ENCODE measurements at places on chromosomes 1 and 21.

DNA sequence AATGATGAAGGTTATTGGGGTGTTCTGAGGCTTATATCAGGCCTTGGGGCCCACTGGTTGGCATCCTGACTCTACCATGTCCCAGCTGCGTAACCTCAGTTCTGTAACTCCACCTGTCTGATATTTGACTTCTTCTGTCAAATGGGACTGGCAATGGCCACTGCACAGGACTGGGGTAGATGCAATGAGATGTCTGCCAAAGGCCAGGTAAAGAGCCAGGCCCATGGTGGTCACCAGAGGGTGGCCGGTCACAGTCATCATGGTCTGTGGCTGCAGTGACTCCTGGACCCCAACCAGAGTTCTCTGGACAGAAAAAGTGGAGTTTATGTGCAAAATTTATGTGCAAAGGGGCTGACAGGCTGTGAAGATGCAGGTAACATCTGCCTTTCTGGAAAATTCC is 173.3 kb downstream of the PTPRU start:
- no peak for DNase-seq

- DNase-seq: no peak
Measured at GRCh38 chr21:20424943-20425342, 573.3 kb upstream of the NCAM2 start.

DNA sequence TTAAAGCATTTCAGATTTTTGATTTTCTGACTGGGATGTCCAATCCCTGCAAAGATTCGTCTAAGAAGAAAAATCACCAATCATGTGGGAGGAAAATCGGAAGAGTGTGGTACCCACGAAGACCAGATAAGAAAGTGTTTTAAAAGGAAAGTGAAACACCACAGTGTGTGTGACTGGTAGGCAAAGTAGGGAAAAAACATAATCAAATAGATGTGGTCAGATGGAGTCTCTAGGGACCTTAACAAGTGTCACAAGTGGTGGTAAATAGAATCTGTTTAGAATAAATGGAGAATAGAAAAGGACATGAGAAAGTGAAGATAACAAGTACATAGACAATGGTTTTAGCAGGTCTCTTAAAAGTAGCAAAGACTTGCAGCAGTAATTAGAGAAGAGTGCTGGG is 154.6 kb downstream of the SLC30A10 start:
- DNase-seq: no peak

DNA sequence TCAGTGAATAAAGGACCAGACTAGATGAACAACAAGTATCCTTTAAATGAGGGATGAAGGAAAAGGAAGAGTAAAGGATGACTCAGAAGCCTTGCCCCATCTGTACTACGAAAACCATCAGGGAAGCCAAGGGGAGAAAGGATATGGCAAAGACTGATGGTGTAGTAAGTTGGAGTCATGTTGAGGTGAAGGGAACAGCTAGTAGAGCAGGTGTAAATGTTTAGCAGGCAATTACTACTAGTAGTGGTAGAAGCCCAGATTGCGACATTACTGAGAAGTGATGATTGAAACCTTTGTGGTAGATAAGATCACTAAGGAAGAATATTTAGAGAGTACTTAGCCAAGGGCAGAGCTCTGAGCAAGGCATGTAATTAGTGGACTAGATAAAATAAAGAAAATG is 84.0 kb downstream of the PHTF1 start:
- no peak for DNase-seq

DNA sequence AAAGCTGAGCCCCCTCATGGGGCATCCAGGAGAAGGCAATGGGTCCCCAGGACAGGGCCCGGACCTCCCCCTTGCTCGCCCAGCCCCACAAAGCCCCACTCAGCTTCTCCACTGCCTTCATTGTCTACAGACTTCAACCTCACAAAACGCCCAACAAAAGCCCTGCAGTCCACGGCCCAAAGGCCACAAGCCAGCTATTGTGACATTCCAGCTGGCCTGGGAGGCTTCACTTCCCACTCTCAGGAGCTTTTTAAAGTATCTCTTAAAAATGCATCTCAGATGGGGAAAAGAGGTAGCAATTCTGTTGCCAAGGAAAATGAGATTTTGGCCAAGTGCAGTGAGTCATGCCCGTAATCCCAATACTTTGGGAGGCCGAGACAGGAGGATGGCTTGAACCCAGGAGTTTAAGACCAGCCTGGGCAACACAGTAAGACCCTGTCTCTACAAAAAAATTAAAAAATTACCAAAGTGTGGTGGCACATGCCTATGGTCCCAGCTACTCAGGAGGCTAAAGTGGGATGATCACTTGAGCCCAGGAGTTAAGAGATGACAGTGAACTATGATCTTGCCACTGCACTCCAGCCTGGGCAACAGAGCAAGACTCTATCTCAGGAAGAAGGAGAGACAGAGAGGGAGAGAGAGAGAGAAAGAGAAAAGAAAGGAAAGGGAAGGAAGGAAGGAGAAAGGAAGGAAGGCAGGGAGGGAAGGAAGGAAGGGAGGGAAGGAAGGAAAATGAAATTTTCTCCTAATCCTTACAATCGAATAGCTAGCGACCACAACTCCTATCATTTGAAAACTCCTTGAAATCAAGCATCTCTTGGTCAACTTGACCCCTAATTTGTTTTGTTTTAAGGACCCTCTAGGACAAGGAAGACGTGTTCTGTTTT is 31.4 kb upstream of the TARDBP start:
- no peak for DNase-seq

- no peak for DNase-seq
Measured at GRCh38 chr1:180630408-180631193, 1.2 kb upstream of the XPR1 start.

DNA sequence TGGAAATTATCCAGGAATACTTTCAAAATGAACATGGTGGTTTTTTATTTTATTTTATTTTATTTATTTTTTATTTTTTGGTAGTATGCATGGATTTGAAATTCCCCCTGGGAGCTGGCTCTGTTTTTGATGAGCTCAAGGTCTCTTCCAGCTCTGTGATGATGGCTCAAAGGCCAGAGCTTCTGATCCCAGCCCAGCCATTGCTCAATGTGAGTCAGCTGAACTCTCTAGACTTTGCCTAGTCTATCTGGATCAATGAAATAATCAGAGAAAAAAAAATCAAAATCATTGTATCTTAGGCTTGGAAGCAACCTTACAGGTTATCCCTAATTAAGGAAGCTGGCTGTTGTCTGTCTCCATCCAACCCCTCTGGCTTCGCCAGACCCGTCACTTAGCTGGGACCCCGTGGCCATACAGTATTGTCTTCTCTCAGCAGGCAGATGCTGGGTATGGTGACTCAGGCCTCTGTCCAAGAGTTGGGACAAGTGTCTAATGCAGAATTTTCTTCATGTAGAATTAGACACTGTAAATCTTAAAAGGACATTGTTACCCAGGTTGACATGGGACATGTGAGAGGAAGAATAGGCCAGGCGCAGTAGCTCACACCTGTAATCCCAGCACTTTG is 90.2 kb upstream of the LPGAT1 start:
- DNase-seq: no peak

DNA sequence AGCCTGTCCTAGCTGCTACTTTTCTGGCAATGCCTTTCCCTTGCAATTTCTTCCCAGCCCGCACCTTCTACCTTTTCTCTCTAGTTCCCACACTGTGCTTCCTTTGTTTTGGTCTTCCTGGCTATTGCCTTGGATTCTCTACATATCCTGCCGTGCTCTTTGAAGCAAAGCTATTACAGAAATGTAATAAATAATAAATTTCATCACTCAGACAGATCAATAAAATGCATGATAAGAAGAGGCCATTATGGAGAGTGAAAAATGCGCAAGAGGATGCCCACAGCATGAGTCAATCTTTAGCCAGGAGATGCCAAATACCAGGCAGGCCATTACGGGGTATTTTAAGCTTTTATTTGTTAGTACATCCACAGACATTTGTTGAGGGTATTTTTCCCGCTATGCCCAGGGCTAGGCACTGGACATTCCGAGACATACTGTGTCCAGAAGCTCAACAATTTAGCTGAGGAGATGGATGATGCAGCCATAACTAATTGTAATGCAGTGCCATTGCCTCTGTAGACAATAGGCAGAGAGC is 163.6 kb downstream of the ST6GALNAC3 start:
- DNase-seq: no peak

DNA sequence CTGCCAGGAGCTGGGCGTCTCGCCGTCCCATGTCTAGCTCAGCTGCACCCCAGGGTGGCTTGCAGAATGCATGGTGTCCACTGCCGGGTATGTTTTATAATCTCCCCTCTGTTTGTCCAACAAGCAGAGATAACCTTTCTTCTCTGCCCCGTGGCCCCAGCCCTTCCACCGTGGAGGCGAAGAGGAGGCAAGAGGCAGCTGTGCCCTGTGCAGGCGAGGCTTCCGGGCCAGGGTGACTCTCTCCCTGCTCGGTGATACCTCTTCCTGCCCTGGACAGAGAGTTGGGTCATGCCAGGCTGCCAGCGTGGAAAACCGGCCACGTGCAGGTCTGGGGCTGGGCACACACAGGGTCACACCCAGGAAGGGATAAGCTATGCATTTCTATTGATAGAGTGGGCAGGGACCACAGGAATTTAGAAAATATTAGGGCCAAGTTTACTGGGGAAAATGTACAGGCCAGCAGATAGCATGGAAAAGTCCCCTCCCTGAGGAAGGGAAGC is at the start of gene TFF2:
TSS of gene TFF2 (minus strand) at position 68 of the 500 bp plus-strand sequence. CDS start at position 31, 37 bp downstream.
- no peak for DNase-seq

GRCh38 chr1:17674726-17675500 is 80.2 kb upstream of the ACTL8 start:
- no peak for DNase-seq

DNA sequence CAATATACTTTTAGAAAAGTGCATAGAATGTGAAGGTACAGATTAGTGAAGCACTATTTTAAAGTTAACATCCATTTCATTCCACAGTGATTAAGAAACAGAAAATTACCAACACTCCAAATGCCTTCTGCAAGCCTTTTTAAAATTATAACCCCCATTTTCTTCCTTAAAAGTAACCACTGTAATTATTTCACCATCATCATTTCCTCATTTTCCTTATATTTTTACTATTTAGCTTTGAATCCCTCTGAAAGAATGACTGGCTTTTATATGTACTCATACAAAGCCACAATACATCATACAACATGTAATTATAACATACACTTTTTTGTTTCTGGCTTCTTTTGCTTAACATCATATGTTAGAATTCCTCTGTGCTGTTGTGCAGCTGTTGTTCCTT is 6.5 kb upstream of the NEGR1 start:
- DNase-seq: no peak

DNA sequence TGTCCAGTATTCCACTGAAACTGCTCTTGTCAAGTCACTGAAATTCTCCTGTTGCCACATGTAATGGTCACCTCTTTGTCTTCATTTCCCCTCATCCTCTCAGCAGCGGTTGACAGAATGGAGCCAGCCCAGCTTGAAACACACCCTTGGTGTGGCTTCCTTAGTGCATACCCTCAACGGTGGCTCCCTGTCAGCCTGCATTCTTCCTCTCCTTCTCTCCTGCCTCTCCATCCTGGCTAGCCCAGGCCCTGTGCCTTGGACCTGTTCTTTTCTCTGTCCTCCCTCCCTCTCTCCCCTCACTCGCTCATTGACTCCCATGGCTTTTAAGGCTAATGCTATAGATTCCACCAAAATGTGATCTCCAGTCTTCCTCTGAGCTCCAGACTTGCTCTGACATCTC is 3.7 kb downstream of the FCMR start:
- no peak for DNase-seq

DNA sequence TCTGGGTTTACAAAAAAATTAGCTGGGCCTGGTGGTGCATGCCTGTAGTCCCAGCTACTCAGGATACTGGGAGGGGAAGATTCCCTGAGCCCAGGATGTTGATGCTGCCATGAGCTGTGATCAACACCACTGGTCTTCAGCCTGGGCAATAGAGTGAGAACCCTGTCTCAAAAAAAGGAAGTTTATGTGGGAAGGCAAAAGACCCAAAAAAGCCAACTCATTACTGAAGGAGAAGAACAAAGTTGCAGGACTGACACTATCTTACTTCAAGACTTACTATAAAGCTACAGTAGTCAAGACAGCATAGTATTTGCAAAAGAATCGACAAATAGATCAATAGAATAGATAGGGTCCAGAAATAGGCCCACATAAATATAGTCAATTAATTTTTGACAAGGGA is 9.2 kb upstream of the PTGS2 start:
- DNase-seq: no peak

GRCh38 chr1:155974208-155975115 is 3.9 kb downstream of the ARHGEF2 start:
- DNase-seq: no peak

GRCh38 chr1:59972216-59972927 is 45.8 kb upstream of the CYP2J2 start:
- no peak for DNase-seq

DNA sequence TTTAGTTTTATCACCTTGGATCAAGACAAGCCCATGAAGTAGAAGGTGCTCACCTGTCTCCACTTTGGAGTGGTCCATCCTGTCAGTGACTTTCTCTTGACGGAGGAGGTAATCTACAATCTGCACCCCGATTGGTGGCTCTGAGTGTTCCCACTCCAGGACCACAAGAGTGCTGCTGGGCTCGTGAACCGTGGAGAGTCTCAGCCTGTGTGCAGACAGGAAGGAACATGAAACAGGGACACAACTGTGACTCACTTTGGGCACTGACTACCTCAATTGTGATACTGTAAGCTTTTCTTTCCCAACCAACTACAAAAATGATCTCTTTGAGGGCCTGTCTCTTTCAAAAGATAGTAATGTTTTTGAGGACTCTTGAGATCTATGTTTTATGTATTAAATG is 280.2 kb downstream of the ASTN1 start:
- DNase-seq: no peak

DNA sequence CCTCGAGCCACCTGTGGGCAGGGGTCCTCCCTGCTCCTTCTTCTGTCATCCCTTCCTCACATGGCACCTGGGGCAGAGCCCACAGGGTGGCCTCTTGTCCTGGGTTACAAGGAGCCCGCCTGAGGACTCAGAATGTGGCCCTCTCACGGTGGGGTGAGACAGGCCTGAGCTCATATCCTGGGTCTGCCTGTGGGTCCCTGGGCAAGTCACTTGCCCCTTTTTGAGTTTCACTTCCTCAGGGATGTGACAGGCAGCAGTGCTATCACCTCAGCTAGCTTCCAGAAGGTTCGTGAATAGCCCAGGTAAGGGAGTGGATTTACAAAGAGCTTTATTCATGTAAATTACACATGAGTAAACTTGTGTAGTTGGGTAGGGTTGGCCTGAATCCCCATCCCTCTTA is 33.5 kb downstream of the HTR6 start:
- DNase-seq: no peak

DNA sequence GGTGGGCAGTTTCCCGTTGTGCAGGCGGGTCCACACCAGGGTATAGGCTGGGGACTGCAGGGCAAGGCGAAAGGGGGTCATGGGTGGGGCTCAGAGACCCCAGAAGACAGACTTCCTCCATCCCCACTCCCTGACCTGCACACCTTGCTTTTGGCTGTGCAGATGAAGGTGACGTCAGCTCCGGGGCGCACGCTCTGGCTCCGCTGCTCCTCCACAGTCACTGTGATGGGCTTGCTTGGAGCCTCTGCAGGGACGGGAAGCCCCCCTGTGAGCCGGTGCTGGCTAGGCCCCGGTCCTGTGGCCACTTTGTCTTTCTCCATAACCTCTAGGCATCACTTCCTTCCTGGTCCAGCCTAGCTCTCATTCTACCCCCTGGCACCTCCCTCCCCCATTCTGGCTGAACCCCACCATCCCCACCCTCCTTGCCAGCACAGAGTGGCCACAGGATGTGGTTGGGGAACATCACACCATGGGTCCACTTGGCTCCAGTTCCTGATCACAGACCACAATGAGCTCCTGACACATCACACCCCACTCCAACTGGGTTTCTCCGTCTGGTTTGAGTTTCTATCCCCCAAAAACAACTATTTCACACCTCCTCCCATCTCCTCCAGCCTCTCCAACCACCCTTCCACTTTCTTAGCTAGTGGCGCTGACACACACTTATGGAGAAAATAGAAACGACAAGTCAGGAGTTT is 45.2 kb downstream of the LDLRAD2 start:
- DNase-seq: no peak

- DNase-seq: no peak
Measured at GRCh38 chr1:82634266-82634665, 833.5 kb downstream of the ADGRL2 start.
